ENCODE measurements at places on chromosomes 2 and 18. TPM values are rescaled to one million over a fixed set of nuclear protein-coding genes. Genes with fewer than 3 reads are reported as not detected.

Gene UGT1A7
- total RNA-seq: not detected

Gene SKA1
- total RNA-seq: 32.2 TPM

Gene GRHL1
- 0.25 TPM for total RNA-seq

Gene SIX2
- total RNA-seq: not detected

Gene GALNT5
- total RNA-seq: not detected

Gene AGXT
- not detected for total RNA-seq

Gene RGPD4
- 0.07 TPM for total RNA-seq

Gene RFTN2
- total RNA-seq: not detected

Gene SLC9A4
- total RNA-seq: 0.07 TPM

Gene TM4SF20
- total RNA-seq: not detected

- H3K36me3 ChIP-seq: no peaks in the 10 kb centered on the region
- no peaks in the 10 kb centered on the region for H3K4me1 ChIP-seq
- no peak overlapping the region for H3K27ac ChIP-seq
- DNase-seq: no peak
Observed at GRCh38 chr2:66789741-66790140, 354.8 kb downstream of the MEIS1 start.

DNA sequence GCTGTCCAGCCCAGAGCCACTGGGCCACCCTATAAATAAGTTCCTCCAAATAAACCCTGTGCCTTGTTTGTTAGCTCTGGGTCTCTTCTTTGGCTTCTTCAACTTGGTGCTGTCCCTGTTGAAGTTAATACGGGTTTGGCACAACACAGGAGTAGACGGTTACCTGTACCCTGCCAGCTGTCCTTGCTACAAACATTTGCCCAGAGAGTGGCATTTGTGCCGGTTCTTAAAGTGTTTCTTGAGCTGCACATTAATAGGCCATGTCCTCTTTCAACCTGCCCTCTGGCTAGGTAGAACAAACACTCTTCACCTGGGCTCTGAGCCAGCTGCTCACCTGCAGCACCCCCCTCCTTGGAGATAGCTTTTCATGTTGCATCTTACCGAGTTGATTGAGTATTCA lies 139.2 kb downstream of the NEDD4L start:
- no peak for DNase-seq
- peaks cover 1% of the 10 kb centered on the region for H3K27me3 ChIP-seq
- no peaks in the 10 kb centered on the region for H3K36me3 ChIP-seq
- no peaks in the 10 kb centered on the region for H3K4me1 ChIP-seq
- no peak overlapping the region for H3K4me3 ChIP-seq
- no peak overlapping the region for H3K27ac ChIP-seq

GRCh38 chr18:22564036-22564435 lies 146.3 kb upstream of the CTAGE1 start:
- peaks cover 34% of the 10 kb centered on the region for H3K27me3 ChIP-seq
- H3K27ac ChIP-seq: no peak overlapping the region
- H3K4me3 ChIP-seq: no peak overlapping the region

GRCh38 chr2:239087046-239087710 lies 239.3 kb downstream of the TWIST2 start:
- no peaks in the 10 kb centered on the region for H3K4me1 ChIP-seq
- H3K27ac ChIP-seq: no peak overlapping the region
- no peaks in the 10 kb centered on the region for H3K27me3 ChIP-seq
- H3K4me3 ChIP-seq: no peak overlapping the region
- no peaks in the 10 kb centered on the region for H3K36me3 ChIP-seq

- H3K4me1 ChIP-seq: peaks cover 2% of the 10 kb centered on the region
- H3K4me3 ChIP-seq: no peak overlapping the region
- peaks cover 23% of the 10 kb centered on the region for H3K36me3 ChIP-seq
- no peaks in the 10 kb centered on the region for H3K27me3 ChIP-seq
Observed at GRCh38 chr18:49111191-49111988, 160.6 kb upstream of the SMAD7 start.

- DNase-seq: no peak
- H3K4me3 ChIP-seq: no peak overlapping the region
- no peak overlapping the region for H3K27ac ChIP-seq
- H3K27me3 ChIP-seq: no peaks in the 10 kb centered on the region
- H3K36me3 ChIP-seq: no peaks in the 10 kb centered on the region
- H3K4me1 ChIP-seq: peaks cover 34% of the 10 kb centered on the region
Observed at GRCh38 chr2:100136310-100136709, 6.1 kb downstream of the AFF3 start.

DNA sequence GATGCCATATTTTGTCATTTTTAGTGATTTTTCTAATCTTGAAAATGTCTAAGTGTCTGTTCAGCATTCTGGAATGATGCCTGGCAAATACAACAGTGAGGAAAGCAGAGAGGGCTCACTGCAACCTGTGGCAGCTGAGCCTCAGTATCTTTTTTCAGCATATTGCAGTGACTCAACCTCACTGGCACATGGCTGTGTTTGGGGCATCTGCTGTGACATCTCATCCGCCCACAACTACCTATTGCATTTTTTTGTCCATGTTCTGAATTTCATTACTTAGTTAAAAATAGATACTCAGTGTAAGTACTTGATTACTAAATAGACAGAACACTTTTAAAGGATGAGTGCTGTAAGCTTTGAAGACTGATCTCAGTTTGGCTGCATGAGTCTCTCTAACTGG lies 10.7 kb downstream of the BABAM2 start:
- peaks cover 75% of the 10 kb centered on the region for H3K36me3 ChIP-seq
- H3K4me1 ChIP-seq: peaks cover 83% of the 10 kb centered on the region
- H3K4me3 ChIP-seq: peak overlapping the region; percentile 18
- peak; percentile 71 for DNase-seq
- H3K27me3 ChIP-seq: no peaks in the 10 kb centered on the region

- DNase-seq: no peak
- peaks cover 2% of the 10 kb centered on the region for H3K27me3 ChIP-seq
- H3K4me3 ChIP-seq: no peak overlapping the region
- H3K27ac ChIP-seq: no peak overlapping the region
- no peaks in the 10 kb centered on the region for H3K4me1 ChIP-seq
- H3K36me3 ChIP-seq: no peaks in the 10 kb centered on the region
Observed at GRCh38 chr18:10009321-10010144, 95.7 kb downstream of the VAPA start.

- H3K4me1 ChIP-seq: peaks cover 17% of the 10 kb centered on the region
- no peaks in the 10 kb centered on the region for H3K36me3 ChIP-seq
- peak; percentile 59 for DNase-seq
- no peak overlapping the region for H3K4me3 ChIP-seq
Observed at GRCh38 chr2:127401757-127402695, 14.3 kb upstream of the MAP3K2 start.

DNA sequence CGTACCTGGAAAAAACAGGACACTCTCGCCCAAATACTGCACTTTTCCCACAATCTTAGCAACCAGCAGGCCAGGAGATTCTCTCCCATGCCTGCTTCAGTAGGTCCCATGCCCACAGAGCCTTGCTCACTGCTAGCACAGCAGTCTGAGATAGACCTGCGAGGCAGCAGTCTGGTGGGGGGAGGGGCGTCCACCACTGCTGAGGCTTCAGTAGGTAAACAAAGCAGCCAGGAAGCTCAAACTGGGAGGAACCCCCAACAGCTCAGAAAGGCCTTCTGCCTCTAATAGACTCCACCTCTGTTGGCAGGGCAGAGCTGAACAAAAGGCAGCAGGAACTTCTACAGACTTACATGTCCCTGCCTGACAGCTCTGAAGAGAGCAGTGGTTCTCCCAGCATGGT lies 1202.8 kb upstream of the ACVR2A start:
- H3K4me1 ChIP-seq: no peaks in the 10 kb centered on the region
- no peaks in the 10 kb centered on the region for H3K27me3 ChIP-seq
- no peaks in the 10 kb centered on the region for H3K36me3 ChIP-seq
- no peak overlapping the region for H3K4me3 ChIP-seq

GRCh38 chr2:69026691-69027459 lies 13.9 kb downstream of the ANTXR1 start:
- H3K36me3 ChIP-seq: no peaks in the 10 kb centered on the region
- DNase-seq: no peak
- no peaks in the 10 kb centered on the region for H3K4me1 ChIP-seq
- no peak overlapping the region for H3K4me3 ChIP-seq
- peaks cover 13% of the 10 kb centered on the region for H3K27me3 ChIP-seq
- no peak overlapping the region for H3K27ac ChIP-seq

GRCh38 chr2:29063646-29064345 lies 10.5 kb downstream of the PCARE start:
- no peaks in the 10 kb centered on the region for H3K27me3 ChIP-seq
- H3K4me1 ChIP-seq: peaks cover 9% of the 10 kb centered on the region
- no peak overlapping the region for H3K4me3 ChIP-seq
- no peak for DNase-seq

GRCh38 chr2:98793275-98793674 lies 62.3 kb upstream of the MGAT4A start:
- no peak overlapping the region for H3K27ac ChIP-seq

DNA sequence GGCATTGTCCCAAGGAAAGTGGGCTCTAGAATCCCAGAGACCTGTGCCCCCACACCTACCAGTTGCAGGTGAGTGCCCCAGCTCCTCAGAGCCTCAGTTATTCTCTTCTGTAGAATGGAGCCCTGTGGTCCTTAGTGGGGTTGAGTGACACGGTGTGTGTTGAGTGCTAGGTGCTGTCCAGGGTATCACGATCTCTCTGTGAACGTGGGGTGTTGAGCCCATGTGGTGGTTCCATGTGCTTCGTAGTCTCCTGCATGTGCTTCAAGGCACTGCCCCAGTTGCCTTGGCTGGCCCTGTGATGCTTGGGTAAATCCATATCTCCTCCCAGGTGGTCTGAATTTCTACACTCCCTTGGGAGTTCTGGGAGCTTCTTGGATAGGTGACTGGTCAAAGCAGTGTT lies 54.9 kb downstream of the SH3RF3 start:
- H3K36me3 ChIP-seq: no peaks in the 10 kb centered on the region
- peaks cover 6% of the 10 kb centered on the region for H3K4me1 ChIP-seq
- H3K27me3 ChIP-seq: no peaks in the 10 kb centered on the region
- no peak overlapping the region for H3K4me3 ChIP-seq
- no peak overlapping the region for H3K27ac ChIP-seq
- DNase-seq: no peak

GRCh38 chr2:72204786-72205503 lies 57.3 kb upstream of the CYP26B1 start:
- H3K4me3 ChIP-seq: no peak overlapping the region
- H3K27ac ChIP-seq: no peak overlapping the region
- H3K4me1 ChIP-seq: no peaks in the 10 kb centered on the region
- DNase-seq: no peak
- no peaks in the 10 kb centered on the region for H3K27me3 ChIP-seq

DNA sequence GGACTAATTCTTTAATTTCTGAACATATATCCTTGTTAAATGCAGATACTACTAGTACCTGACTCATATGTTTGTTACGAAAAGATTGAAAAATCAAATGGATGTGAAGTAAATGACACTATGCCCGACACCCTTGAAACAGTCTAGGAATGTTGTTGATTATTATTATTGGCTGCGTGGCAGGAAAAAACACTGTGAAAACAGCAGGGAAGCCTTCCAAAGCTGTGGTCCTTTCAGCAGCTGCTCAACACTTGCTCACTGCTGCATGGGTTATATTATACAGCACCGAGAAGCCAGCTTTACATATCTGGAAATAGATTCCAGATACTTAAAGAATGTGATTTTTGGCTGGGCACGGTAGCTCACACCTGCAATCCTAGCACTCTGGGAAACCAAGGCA lies 26.5 kb downstream of the CRYGD start:
- H3K4me3 ChIP-seq: no peak overlapping the region
- H3K36me3 ChIP-seq: no peaks in the 10 kb centered on the region
- DNase-seq: no peak
- no peak overlapping the region for H3K27ac ChIP-seq
- peaks cover 9% of the 10 kb centered on the region for H3K27me3 ChIP-seq
- peaks cover 5% of the 10 kb centered on the region for H3K4me1 ChIP-seq

GRCh38 chr2:209564816-209565215 lies 141.0 kb downstream of the MAP2 start:
- H3K36me3 ChIP-seq: no peaks in the 10 kb centered on the region
- no peak for DNase-seq
- H3K4me3 ChIP-seq: no peak overlapping the region
- no peaks in the 10 kb centered on the region for H3K4me1 ChIP-seq

GRCh38 chr18:22088029-22088428 lies 81.4 kb upstream of the GATA6 start:
- peaks cover 2% of the 10 kb centered on the region for H3K27me3 ChIP-seq
- no peaks in the 10 kb centered on the region for H3K4me1 ChIP-seq
- no peak for DNase-seq
- H3K27ac ChIP-seq: no peak overlapping the region
- no peak overlapping the region for H3K4me3 ChIP-seq

GRCh38 chr2:187989925-187990623 lies 301.6 kb upstream of the GULP1 start:
- peaks cover 18% of the 10 kb centered on the region for H3K4me1 ChIP-seq
- no peaks in the 10 kb centered on the region for H3K36me3 ChIP-seq
- peak; percentile 22 for DNase-seq

- H3K4me3 ChIP-seq: no peak overlapping the region
- H3K27ac ChIP-seq: peak overlapping the region; percentile 60
- DNase-seq: no peak
- H3K4me1 ChIP-seq: peaks cover 70% of the 10 kb centered on the region
- no peaks in the 10 kb centered on the region for H3K27me3 ChIP-seq
Observed at GRCh38 chr18:3457261-3457724, 7.3 kb downstream of the TGIF1 start.

DNA sequence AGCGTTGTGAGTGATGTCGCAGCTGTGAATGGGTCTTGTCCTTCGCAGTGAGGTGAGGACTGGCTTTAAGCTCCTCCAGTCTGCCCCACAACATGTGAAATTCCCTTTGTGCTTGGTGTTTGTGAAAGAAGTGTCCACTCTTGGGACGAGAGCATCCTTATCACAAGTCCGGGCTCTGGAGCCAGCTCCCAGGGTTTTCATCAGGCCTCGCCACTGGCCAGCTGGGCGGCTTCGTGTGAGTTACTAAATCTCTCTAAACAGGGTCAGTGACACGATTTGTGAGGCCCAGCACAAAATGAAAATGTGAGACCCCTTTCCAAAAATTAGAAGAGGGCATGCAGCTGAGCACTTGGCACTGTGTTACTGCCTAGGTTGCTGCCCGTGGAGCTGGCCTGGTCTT lies 115.9 kb downstream of the VAPA start:
- no peaks in the 10 kb centered on the region for H3K27me3 ChIP-seq
- H3K4me3 ChIP-seq: no peak overlapping the region
- peaks cover 7% of the 10 kb centered on the region for H3K36me3 ChIP-seq
- DNase-seq: no peak
- H3K27ac ChIP-seq: no peak overlapping the region
- H3K4me1 ChIP-seq: peaks cover 8% of the 10 kb centered on the region

DNA sequence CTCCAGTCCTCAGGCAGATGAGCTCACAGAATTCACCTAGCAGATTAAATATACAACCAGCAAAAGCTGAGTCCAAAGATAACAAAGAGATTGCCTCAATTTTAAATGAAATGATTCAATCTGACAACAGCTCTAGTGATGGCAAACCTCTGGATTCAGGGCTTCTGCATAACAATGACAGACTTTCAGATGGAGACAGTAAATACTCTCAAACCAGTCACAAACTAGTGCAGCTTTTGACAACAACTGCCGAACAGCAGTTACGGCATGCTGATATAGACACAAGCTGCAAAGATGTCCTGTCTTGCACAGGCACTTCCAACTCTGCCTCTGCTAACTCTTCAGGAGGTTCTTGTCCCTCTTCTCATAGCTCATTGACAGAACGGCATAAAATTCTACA lies 86.0 kb downstream of the PTRHD1 start:
- H3K4me1 ChIP-seq: peaks cover 13% of the 10 kb centered on the region
- H3K27ac ChIP-seq: no peak overlapping the region
- no peaks in the 10 kb centered on the region for H3K27me3 ChIP-seq
- peaks cover 20% of the 10 kb centered on the region for H3K36me3 ChIP-seq
- no peak overlapping the region for H3K4me3 ChIP-seq

- H3K36me3 ChIP-seq: peaks cover 22% of the 10 kb centered on the region
- peaks cover 76% of the 10 kb centered on the region for H3K4me1 ChIP-seq
- no peak overlapping the region for H3K4me3 ChIP-seq
Observed at GRCh38 chr2:27958711-27959378, 68.3 kb downstream of the BABAM2 start.

- peaks cover 30% of the 10 kb centered on the region for H3K4me1 ChIP-seq
- peaks cover 31% of the 10 kb centered on the region for H3K36me3 ChIP-seq
- no peak overlapping the region for H3K27ac ChIP-seq
- H3K27me3 ChIP-seq: no peaks in the 10 kb centered on the region
- DNase-seq: no peak
Observed at GRCh38 chr2:143503280-143503679, 374.1 kb downstream of the ARHGAP15 start.

Measured in activated CD8-positive, alpha-beta T cell treated with anti-CD3 and anti-CD28 coated beads for 36 hours (primary cell).